Liver (tissue), 10 donors: ENCODE measurements at places on chromosomes 11 and 22.

DNA sequence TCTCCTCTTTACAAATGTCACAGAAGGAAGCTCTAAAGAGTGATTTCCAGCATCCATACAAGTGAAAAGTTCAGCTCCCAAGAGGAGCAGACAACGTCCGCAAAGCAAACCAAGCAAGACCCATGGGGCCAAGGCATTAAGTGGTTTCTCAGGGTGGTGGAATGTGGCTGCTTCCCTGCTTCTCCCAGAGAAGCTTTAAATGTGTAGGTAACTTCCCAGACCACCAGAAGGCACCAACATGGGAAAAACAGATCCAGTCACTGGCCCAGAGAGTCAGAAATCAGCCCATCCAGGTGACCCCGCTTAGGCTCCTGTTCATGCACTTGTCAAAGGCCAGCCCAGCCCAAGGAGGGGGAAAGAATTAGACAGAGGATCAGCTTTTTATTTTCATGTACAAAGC lies 13.3 kb upstream of the PHF21A start:
- DNase-seq, result no peak

DNA sequence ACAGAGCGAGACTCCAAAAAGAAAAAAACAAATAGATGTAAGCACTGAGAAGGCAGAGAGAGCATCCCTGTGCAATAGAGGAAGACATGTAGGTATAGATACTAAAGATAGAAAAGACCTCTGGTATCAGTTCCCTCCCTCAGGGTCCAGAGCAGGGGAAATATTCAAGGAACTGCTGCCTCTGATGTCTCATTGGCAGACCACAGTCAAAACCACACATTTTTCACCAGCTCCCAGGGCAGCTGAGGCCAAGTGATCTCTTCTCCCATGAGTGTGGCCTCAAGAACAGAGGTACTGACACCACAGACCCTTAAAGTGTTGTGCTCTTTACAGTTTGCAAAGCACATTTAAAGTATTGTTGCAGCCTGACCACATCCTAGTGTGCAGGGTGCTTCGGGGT lies 288.5 kb downstream of the NTM start:
- DNase-seq, result no peak

- DNase-seq, result no peak
Observed at GRCh38 chr11:114256176-114256966, 39.8 kb upstream of the NNMT start.

- no peak for DNase-seq
Observed at GRCh38 chr22:37340331-37341262, 58.3 kb downstream of the CYTH4 start.

- DNase-seq, result no peak
Observed at GRCh38 chr22:19178065-19178656, 375 bp downstream of the SLC25A1 start.

DNA sequence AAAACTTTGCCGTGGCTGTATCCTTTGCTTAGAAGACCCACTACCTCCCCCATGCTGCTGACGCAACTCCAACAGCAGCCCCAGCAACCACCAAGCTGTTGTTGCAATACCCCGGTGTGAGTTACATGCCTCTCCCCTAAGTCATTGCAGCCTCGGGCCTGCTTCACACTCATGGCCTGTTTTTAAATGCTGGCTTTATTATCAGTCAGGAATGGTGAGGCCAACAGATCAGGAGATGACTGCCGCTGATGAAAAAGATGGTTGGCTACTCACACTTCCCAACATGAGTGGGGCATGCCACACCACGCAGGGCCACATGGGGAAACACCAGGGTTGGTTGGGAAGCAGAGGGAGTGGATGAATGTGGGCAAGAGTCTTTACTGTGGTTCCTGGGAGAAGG lies 171.5 kb upstream of the SYT13 start:
- no peak for DNase-seq

DNA sequence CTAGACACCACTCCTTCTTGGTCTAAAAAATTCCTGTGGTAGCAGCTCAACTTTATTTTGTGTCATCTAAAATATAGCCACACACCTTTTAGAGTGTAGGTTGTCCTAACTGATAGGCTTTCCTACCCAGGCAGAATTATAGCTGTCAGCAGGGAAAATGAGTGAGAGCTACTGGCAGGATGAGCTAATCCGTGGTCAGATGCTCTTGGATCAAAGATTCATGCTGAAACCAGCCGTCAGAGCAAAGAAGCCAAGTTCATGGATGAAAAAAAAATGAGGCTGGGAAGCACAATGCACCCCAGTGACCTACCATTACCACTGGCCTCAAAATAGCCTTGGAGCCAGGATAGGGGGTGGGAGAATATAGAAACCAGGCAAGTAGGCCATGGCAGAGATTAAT lies 113.1 kb upstream of the BLID start:
- DNase-seq, result no peak

- DNase-seq, result no peak
Observed at GRCh38 chr22:29308791-29309262, 2.4 kb downstream of the GAS2L1 start.

GRCh38 chr22:35478633-35479107 lies 62.0 kb upstream of the RASD2 start:
- DNase-seq, result no peak

GRCh38 chr22:28116219-28116673 lies 197.2 kb upstream of the PITPNB start:
- DNase-seq, result no peak

DNA sequence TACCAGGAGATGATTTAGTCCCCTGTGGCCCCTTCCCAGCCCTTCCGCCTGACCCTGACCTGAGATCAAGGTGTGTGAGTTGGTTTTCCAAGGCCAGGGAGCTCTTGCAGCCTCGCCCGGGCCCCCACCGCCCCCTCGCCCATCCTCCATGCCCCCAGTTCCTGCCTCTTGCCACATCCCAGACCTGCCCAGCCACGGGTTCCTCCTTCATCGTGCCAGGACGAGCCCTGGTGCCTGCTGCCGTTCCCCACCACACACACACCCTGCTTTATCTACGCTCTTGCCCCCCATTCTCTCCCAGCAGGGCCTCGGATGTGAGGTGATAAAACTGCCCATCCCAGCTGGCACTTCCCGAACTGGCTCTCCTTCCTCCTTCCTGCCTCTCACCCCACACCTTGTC lies 1.4 kb upstream of the LIF start:
- no peak for DNase-seq

DNA sequence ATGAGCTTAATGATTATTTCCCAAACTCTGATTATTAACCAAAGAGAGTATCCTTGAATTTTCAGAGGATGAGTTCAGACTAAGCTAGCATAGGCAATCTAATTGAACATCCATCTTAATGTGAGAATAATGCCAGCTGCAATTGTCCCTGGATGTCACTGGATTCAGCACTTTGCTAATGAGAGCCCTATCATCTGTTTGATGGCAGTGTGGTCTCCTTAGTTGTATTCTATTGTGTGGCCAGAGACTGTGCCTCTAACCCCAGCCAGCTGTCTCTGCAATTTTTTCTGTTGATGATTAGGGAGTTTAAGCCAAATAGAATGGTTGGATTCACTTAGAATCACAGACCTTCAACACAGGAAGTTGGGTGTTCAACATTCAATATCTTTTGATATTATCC lies 1249.5 kb downstream of the FAM181B start:
- no peak for DNase-seq

DNA sequence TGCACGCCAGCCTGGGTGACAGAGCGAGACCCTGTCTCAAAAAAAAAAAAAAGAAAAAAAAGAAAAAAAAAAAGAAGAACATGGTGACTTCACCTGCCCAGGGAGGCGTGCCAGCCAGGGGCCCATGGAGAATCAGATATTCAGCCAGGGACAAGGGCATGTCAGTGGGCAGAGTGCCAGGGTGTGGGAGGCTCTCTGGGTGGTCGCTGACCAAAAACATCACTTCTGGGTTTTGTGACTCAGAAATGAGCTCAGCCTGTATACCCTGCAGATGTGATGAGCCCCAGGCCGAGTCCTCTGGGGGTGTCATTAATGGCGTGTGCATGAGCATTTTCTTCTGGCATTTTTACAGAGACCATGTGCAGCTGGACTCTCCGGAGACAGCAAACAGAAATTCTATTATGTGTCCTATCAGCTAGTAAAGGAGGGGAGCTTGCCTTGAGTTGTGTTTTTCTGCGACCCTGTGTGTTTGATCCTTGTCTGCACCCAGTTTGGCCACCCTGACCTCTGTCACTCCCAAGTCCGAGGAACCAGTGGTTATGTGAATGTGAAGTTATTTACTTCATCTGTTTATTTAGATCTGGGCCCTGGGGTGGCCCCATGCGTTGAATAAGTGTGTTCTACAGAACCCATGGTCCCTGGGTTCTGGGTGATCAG lies 53.6 kb downstream of the BCR start:
- DNase-seq, result no peak

GRCh38 chr11:1483445-1483961 lies 3.1 kb downstream of the MOB2 start:
- DNase-seq, result no peak

GRCh38 chr11:117822074-117823033 lies 2.2 kb downstream of the FXYD2 start:
- no peak for DNase-seq

- no peak for DNase-seq
Observed at GRCh38 chr11:30992513-30992849, 377.1 kb downstream of the DCDC1 start.

GRCh38 chr11:99968336-99968735 lies 718.8 kb upstream of the ARHGAP42 start:
- no peak for DNase-seq

GRCh38 chr11:94472916-94473799 lies 20.5 kb downstream of the MRE11 start:
- no peak for DNase-seq

GRCh38 chr11:70360211-70360610 lies 38.1 kb upstream of the CTTN start:
- no peak for DNase-seq

- DNase-seq, result no peak
Observed at GRCh38 chr22:20211409-20211996, 56.6 kb downstream of the RTN4R start.

DNA sequence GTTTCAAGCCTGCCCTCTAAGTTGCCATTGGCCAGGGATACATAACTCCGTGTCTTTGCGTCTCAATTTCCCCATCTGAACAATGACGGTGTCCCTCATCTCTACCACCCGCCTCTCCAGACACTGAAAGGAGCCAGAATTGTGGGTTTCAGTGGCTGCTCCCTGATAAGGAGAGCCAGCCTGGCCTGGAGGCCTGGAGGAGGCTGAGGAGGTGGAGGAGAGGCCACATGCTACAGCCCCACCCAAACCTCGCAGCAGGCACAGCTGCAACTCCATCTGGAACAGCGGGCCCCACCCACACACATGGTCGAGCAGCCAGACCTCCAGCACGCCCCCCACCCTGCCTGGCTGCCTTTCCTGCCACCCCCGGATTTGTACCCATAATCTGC lies 34.4 kb upstream of the CD82 start:
- DNase-seq, result peak; percentile 70

GRCh38 chr11:7442588-7443215 lies 42.6 kb upstream of the OLFML1 start:
- peak; percentile 73 for DNase-seq

GRCh38 chr11:59614277-59615119 lies 1.1 kb downstream of the OSBP start:
- DNase-seq, result peak; percentile 38

- no peak for DNase-seq
Observed at GRCh38 chr11:60954421-60954820, 2.4 kb upstream of the SLC15A3 start.

GRCh38 chr11:110128161-110128560 lies 35.0 kb downstream of the ZC3H12C start:
- DNase-seq, result no peak

- DNase-seq, result no peak
Observed at GRCh38 chr11:72782081-72782920, 11.5 kb downstream of the STARD10 start.

GRCh38 chr11:105937738-105938137 lies 84.3 kb downstream of the MSANTD4 start:
- no peak for DNase-seq

GRCh38 chr11:369336-370018 lies at the start of gene B4GALNT4:
Gene B4GALNT4, plus strand, starts transcription at chr11:369499. Its CDS starts 305 bp downstream, at chr11:369804.
- DNase-seq, result no peak

GRCh38 chr11:96235751-96236150 lies 107.2 kb downstream of the MAML2 start:
- DNase-seq, result no peak

- no peak for DNase-seq
Observed at GRCh38 chr11:45513821-45514340, 151.5 kb downstream of the CHST1 start.

GRCh38 chr22:43974028-43974545 lies 18.8 kb downstream of the SAMM50 start:
- no peak for DNase-seq

DNA sequence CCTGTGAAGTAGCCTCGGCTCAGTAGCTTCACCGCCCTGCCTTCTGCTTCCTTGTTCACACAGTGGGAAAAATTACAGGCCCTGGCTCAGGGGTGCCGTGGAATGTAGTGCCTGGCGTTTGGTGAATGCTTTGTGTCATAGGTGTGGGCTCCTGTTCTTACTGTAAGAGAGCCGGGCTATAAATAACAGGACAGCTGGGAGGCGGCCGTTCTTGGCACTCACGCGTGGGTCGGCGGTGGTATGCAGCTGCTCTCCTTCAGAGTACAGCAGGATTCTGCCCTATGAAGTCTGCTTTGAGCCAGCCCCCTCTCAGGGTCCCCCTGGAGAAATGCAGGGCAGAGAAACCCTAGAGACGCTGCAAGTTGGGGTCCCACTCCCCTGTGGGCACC lies 84.2 kb downstream of the CTTN start:
- DNase-seq, result no peak

DNA sequence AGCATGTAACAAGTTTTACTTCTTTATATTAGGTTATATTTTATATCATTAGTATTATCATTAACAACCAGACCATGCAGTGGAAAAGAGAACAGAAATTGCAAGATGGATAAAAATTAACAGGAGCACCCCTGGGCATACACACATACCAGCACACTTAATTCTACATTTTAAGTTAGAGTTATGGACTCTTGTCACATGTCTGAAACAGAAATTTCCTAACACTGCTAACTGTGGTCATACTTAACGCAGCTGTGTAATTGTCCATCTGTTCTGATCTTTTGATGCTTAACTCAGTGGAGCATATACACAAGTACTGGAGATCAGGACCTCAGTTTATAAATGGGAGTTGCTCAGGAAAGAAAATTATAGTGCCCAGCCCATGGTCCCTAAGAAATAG lies 358 bp downstream of the OR52H1 start:
- DNase-seq, result no peak

GRCh38 chr11:46513934-46514342 lies 79.9 kb downstream of the AMBRA1 start:
- peak; percentile 37 for DNase-seq

GRCh38 chr11:122743097-122743741 lies 87.7 kb downstream of the UBASH3B start:
- DNase-seq, result no peak

GRCh38 chr11:73230931-73231330 lies 12.8 kb downstream of the P2RY2 start:
- DNase-seq, result no peak
